ENCODE measurements at places on chromosomes 1 and 21.
A peak's percentile ranks its signal among the peaks of the same experiment; 100 is the strongest.

GRCh38 chr1:22105611-22106207 lies 37.2 kb downstream of the WNT4 start:
- DNase-seq, result no peak

- DNase-seq, result no peak
These were observed 20.7 kb upstream of the LAX1 start for GRCh38 chr1:203744075-203744972.

DNA sequence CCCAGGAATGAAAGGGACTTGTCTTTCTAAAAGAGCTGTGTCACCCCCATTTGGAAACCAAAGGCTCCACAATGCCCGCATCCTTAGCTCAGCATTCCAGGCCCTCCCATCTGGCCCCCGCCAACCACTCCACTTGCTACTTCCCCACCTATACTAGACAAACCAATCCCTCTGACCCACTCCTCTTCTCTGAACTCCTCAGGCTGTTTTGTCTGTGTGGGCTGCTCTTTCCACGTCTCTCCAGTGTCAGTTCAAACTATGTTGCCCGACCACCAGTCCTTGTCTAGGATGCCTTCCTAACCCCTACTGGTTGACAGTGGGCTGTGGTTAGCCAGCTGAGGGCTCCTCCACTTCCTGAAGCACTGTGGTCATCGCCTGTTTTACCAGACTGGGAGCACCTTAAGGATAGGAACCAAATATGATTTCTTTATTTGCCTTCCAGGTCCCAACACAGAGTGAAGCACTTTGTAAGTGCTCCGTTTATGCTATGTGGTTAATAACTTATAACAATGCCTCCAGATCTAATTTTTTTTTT lies 8.1 kb upstream of the COA7 start:
- DNase-seq, result no peak

DNA sequence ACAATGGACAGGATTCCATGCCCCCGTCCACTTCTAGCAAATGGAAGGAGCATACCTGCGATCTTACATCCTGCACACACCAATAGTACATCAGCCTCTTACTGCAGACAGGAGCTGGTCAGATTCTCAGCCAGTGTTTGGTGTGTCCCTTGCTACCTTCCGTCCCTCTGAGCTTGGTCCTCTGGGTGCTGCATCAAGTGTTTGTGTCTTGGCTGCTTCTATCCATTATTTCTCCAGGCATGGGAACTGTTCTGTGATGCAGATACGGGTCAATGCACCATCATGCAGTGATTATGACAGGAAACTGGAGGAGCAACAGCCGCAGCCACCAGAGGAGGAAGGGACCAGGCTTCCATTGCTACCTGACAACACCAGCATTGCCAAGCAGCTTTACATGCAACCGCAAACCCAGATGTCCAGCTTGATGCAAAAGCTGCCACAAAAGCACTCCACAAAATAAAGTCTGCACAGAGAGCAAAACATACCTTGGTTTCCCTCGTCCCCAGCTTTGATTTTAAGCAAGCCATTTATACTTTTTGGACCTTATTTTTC lies 21.9 kb upstream of the OVAAL start:
- no peak for DNase-seq

- DNase-seq, result no peak
These were observed 78.2 kb downstream of the SLC16A1 start for GRCh38 chr1:112877750-112878149.

- no peak for DNase-seq
These were observed 53.2 kb downstream of the CHML start for GRCh38 chr1:241586905-241587512.

- DNase-seq, result peak; percentile 54
These were observed 5.6 kb upstream of the FAM131C start for GRCh38 chr1:16078925-16079656.

GRCh38 chr1:54014009-54014629 lies 3.9 kb downstream of the LDLRAD1 start:
- no peak for DNase-seq

GRCh38 chr21:25987531-25987930 lies 183.0 kb downstream of the APP start:
- no peak for DNase-seq

DNA sequence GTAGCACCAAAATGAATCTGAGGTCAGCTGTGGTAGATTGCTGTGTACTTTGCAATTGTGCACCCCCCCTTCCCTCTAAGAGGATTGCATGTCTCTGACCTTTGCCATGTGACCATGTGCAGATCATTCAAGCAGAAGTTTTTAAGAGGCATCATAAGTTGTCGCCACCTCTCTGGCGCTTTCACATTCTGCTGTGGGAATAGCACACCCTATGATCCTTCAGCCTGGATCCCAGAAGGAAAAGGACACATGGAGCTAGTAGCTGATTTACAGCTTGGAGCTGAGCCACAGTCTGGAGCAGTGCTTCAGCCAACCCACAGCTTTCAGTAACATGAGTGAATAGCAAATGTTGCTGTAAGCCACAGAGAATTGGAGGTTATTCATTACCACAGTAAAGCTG lies 158.5 kb downstream of the TSEN15 start:
- DNase-seq, result no peak

- no peak for DNase-seq
These were observed 4.9 kb downstream of the SFT2D2 start for GRCh38 chr1:168230709-168231108.

DNA sequence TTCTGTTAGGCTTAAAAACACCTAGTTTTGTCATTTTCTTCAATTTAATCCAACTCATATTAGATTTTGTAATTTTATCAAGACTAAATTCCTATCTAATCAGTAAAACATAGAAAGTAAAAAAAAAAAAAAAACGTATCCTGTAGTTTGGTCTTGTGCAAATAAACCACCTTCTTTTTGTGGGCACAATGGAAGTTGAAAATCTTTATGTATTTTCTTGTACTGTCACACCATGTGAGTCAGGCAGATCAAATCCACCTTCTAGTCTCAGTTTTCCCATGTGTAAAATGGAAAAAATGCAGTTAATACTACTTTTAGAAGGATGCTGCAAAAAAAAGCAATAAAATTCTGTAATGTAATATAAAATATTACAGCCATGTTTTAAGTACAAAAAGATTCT lies 129.8 kb downstream of the CYYR1 start:
- no peak for DNase-seq

DNA sequence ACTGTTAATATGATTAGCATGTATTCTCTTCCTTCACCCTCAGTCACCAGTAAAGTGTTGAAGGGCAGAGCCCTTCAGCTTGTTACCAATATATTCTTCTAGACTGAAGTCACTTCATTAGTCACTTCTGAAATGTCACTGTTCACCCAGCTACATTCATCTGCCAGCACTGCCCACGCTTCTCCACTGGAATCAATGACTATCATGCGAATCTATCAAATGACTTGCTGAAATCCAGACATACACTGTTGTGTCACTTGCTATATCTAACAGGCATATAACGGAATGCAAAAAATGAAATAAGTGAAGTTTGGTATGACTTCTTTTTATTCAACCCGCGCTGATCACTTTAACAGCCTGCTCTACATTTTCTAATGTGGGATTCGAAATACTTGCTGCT lies 16.1 kb downstream of the FH start:
- DNase-seq, result no peak

GRCh38 chr1:30068787-30069472 lies 654.5 kb downstream of the MATN1 start:
- no peak for DNase-seq

GRCh38 chr1:12505231-12505630 lies 112.8 kb downstream of the DHRS3 start:
- DNase-seq, result no peak

GRCh38 chr1:182707122-182707521 lies 22.7 kb upstream of the RGS8 start:
- DNase-seq, result no peak

- DNase-seq, result no peak
These were observed 212.6 kb upstream of the VAMP3 start for GRCh38 chr1:7558481-7558880.

DNA sequence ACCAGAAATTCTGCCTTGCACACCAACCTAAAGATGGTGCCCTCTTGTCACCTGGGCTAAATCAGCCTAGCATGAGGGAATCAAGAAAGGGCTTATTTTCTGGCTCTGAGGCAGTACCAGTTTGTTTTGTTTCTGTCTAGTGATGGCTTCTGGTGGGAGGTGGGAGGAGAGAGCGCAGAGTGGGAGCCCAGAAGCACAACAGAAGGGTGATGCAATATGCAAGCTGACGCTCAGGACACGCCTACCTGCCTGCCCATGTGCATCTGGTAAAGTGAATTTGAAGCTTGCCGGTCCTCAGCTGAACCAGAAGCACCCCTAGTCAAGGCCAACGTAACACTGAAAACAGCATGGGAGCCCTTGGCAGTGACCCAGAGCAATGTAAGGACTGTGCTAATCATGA lies 138.4 kb upstream of the TIAM1 start:
- no peak for DNase-seq

GRCh38 chr1:180135535-180135934 lies 19.1 kb upstream of the QSOX1 start:
- no peak for DNase-seq

DNA sequence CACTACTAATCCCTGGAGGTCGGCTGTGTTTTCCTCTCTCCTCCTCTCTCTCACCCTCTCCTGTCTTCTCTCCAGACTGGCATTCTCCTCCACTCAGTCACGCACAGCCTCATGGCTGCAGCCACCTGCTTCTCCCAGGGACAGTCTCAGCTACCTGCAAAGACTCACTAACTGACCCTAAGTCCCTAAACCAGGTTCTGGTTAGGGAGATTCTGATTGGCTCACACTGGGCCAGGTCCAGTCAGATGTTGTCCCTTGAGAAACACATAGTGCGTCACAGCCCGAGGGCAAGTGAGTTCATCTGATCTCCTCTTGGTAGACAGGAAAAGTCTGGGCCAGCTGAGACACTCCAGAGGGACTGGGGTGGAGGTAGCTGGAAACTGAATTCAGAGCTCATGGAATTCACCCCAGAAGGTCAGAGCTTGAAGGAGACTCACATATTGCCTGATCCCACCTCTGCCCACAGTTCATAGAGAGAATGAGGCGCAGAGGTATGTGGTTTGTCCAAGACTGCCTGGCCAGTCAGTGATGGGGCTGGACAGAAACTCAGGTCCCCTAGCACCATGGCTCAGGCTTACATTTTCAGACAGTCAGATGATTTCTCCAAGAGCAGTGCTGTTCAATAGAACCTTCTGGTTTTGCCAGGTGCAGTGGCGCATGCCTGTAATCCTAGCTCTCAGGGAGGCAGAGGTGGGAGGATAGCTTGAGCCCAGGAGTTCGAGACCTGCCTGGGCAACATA lies 40.4 kb upstream of the RPL11 start:
- DNase-seq, result no peak

DNA sequence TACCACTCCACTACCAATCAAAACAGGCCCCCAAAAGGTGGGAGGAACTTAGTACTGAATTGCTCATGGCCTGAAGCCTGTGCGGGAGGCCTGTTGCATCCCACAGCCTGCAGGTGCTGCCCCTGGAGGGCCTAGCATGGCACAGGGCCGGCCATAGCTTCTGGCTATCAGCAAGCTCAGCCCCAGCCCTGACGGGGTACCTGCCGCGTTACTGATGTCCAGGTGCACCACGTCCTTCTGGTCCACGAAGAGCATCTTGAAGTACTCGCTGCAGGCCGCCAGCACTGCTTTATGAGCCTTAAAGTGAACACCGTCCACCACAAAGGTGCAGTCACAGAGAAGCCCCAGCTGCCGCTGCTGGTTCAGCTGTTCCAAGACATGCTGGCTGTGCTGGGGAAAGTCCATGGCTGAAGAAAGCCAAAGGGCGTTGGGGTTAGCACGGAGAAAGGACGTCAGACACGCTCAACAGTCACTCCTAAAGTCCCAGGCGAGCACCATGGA lies 27.8 kb downstream of the ZBTB17 start:
- DNase-seq, result no peak

DNA sequence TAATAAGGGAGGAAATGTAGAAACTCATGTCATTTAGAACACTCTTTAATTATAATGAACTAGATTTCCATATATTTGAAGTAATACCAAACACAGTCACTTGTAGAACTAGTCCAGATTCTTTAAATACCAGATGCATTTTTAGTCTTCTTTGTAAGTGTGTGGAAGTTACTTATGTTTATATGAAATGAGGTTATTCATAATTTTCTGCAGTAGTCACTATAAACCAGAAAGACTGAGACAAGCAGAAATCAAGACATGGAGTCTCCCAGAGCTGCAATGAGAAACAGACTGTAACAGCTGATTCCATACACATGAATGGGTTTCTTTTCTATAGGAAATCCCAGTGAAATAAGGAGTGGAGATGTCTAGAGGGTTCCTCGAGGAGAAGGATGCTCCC lies 216.6 kb upstream of the ZP4 start:
- no peak for DNase-seq

GRCh38 chr1:110370827-110371226 lies 20.0 kb downstream of the SLC16A4 start:
- DNase-seq, result no peak

DNA sequence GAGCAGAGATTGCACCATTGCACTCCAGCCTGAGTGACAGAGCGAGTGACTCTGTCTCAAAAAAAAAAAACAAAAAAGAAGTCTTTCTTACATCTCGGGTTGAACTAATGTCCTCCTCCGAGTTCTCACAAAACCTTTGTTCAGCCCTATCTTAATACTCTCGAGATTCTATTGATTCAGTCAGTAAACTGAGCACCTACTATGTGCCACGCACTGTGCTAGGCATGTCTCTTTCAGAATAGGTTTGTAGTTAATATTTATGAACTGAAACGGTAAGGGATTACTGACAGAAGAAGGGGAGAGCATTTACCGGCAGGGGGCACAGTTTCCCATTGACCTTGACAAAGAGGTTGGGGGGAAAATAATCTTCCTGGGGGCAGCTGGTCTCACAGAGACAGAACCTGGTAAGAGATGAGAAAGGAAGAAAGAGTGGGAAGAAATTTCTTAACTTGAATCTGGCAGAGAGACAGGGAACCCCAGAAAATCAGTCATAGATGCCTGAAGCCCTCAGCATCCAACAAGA lies 3.4 kb downstream of the PIAS3 start:
- DNase-seq, result no peak

DNA sequence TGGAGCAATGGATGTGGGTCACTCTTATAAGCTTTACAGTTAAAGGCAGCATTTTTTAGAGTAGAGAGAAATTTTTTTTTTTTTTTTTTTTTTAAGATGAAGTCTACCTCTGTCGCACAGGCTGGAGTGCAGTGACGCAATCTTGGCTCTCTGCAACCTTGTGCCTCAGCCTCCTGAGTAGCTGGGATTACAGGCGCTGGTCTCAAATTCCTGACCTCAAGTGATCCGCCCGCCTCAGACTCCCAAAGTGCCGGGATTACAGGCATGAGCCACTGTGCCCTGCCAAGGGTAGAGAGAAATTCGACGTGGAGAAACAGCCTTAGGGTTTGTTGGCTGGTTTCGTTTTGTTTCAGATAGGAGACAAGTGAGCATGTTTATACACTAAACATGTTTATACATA lies 594.2 kb upstream of the ADAMTS5 start:
- DNase-seq, result no peak

DNA sequence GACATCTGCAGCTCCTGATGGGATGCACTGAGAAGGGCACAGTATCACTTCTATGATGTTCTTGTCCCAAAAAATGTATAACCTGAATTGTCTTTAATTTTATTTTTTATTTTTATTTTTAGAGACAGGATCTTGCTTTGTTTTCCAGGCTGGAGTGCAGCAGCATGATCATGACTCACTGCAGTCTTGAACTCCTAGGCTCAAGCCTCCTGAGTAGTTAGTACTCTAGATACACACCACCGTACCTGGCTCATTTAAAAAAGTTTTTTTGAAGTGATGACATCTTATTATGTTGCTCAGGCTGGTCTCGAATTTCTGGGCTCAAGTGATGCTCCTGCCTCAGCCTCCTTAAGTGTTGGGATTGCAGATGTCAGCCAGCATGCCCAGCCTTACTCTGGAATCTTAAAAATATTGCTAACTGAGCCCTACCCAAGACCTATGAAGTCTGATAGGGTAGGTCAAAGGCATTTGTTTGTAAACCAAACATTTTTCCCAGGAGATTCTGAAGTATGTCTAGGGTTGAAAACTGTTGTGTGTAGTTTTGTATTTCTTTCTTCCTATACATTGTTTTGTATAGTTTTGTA lies 68.9 kb downstream of the ATF6 start:
- no peak for DNase-seq

All from NCI-H1930 (cell line).